ENCODE measurements at places on chromosomes 11 and 22. TPM values are rescaled to one million over a fixed set of nuclear protein-coding genes. Genes with fewer than 3 reads are reported as not detected.

ZC3H12C gene
- total RNA-seq = 16.7 TPM

SCGB1A1 gene
- total RNA-seq = not detected

CELSR1 gene
- total RNA-seq = 0.30 TPM

IGLL1 gene
- total RNA-seq = 0.21 TPM

LAYN gene
- 15.8 TPM for total RNA-seq

FGF19 gene
- total RNA-seq = not detected

GGTLC2 gene
- not detected for total RNA-seq

TRIM3 gene
- total RNA-seq = 6.8 TPM

FGF4 gene
- not detected for total RNA-seq

KIAA1671 gene
- 10.5 TPM for total RNA-seq

EML3 gene
- 146 TPM for total RNA-seq

USH1C gene
- not detected for total RNA-seq

UBQLN3 gene
- total RNA-seq = not detected

PPFIBP2 gene
- total RNA-seq = 1.1 TPM

MICAL2 gene
- total RNA-seq = 736 TPM

DCHS1 gene
- 0.51 TPM for total RNA-seq

CCDC89 gene
- total RNA-seq = not detected

BATF2 gene
- 0.16 TPM for total RNA-seq

UQCC3 gene
- total RNA-seq = 9.5 TPM

ADAMTS15 gene
- not detected for total RNA-seq

C11orf65 gene
- total RNA-seq = 0.43 TPM

RAB1B gene
- total RNA-seq = 139 TPM

NNMT gene
- not detected for total RNA-seq

UBQLNL gene
- 0.09 TPM for total RNA-seq

AMOTL1 gene
- total RNA-seq = 5.9 TPM

BDNF gene
- total RNA-seq = not detected

MEI1 gene
- total RNA-seq = 26.1 TPM

CADM1 gene
- total RNA-seq = 2.9 TPM

WBP2NL gene
- total RNA-seq = 1.3 TPM

PGA5 gene
- not detected for total RNA-seq

EIF3D gene
- 316 TPM for total RNA-seq

Data from activated T-helper 2 cell treated with anti-CD3 and anti-CD28 coated beads, Interferon-gamma antibody, Interleukin-2, Interleukin-4, amounts not matched to agents 10 μg/mL and 5 μg/mL and 100 μg/mL, durations not matched to agents 14 hours and 24 hours and 36 hours (primary cell).